ENCODE measurements at places on chromosomes 11 and 22. TPM values are rescaled to one million over a fixed set of nuclear protein-coding genes. Genes with fewer than 3 reads are reported as not detected.

- no peak for DNase-seq
Observed at GRCh38 chr11:115085461-115086210, 407.3 kb downstream of the NXPE2 start.

DNA sequence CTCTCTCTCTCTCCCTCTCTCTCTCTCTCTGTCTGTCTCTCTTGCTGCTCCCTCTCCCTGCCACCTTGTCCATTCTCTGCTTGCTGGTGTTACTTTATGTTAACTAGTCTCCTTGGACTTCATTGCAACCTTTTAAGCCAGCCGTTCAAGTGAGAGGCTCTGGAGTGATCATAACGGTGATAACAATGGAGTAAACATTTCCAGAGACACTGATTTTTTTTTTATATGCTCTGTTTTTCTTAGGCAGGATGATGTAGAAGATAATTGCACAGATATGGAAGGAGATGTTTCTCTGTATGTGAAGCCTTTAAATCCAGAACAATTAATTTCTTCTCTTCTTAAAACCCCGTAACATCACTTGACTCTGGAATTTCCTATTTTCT, 287.7 kb downstream of the TMEM135 start:
- DNase-seq = no peak

- DNase-seq = no peak
Observed at GRCh38 chr11:14954581-14954980, 17.6 kb downstream of the CALCA start.

GRCh38 chr11:62129590-62130282, 5.9 kb downstream of the INCENP start:
- no peak for DNase-seq

- no peak for DNase-seq
Observed at GRCh38 chr11:60658409-60658808, 41.0 kb upstream of the MS4A8 start.

DNA sequence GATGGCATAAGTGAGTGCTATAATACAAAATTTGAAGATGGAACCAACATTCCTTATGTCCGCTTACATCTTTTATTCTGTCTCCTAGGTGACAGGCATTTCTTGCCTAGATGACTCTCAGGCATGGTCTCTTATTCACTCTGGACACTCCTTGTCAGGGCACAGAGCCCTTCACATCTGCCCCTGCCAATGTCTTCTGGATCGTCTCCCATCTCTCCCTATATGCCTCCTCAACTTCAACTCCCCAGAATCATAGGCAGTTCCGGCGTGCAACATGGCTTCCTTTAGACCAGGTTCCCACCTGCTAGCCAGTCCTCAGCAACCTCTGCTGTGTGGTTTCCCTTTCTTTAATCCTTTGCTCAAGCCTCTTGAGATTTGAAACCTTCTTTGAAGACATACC, 300.9 kb downstream of the TENM4 start:
- no peak for DNase-seq

DNA sequence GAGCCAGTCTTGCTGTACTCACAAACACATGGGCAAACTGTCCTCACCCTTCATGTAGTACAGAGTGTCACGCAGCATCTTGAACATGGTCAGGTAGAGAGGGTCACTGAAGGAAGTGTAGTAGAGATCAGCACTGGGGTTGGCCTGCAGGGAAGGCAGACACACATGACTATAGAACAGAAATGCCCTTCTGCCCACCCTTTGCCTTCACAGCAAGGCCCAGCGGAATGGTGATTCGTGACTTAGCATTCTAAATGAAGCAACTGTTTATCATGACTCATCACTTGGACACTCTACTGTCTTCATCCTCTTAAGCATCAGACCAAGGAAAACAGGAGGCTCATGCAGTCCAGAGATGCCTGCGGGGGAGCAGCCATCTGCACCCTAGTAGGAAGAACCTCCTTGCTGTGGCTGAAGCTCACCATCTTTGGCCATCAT, 33.4 kb downstream of the SERPIND1 start:
- peak; percentile 58 for DNase-seq

- DNase-seq = no peak
Observed at GRCh38 chr11:57332694-57333440, 2.8 kb downstream of the SSRP1 start.

DNA sequence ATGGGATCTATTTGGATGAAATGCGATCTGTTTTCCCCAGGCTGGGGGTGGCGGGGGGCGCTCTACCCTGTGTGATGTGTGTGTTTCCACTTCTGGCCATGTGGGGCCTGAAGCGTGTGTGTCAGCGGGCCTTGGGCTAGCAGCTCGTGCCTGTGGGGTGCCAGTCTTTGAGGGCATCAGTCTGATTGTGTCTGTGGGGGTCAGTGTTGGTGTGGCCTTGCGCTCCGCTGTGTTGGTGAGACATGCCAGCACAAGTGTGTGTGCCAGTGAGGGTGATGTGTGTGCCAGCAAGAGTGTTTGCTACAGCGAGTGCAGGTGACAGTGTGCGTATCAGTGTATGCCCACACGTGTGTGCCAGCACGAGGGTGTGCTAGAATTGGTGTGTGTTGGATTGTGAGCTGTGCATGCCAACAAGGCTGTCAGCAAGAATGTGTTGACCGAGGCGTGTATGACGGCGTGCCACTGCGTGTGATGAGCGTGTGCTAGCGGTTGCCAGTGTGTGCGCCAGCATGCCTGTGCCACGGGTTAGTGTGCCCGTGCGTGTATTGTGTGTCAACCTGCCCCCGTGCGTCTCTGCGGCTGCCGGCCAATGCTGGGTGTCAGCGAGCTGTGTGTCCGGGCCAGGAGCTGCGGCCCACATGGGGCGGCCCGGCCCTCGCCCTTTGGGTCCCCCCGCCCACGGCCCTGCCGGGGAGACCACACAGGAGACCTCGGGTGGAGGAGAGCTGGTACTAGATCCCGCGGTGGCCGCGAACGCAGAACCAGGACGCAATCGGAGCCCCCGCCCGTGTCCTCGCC, 519 bp downstream of the ARRB1 start:
- peak; percentile 49 for DNase-seq

GRCh38 chr22:19974268-19974861, 32.7 kb upstream of the TXNRD2 start:
- DNase-seq = peak; percentile 85

DNA sequence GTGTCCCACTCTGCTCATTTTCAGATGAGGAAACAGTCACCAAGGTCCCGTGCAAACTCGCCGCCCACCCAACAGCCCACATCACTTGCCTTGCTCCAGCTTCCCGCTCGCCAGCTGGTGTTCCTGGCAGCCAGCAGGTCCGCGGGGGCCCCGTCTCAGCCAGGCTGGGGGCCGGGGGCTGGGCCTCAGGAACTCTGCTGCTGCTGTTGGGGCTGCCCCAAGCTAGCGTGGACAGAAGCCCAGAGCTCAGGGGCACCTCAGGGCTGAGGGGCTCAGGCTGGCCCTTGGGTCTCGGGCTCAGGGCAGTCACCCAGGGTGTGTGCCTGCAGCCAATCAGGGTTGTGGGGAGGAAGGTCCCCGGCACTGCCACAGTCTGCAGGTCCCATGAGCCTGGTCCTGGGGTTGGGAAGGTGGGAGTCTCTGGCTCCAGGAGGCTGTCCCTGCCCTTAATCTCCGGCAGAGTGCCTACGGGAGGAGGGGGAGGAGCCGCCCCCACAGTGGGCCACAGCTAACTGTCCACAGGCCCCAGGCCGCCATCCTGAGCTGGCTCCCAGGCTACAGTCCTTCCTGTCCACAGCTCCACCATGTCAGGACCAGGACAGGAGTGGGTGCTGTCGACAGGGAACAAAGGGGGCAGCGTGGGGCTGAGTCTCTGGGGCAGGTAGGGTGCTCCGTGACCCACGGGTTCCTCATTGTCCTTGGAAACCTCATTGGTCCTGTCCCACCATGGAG, 65.2 kb downstream of the ARFGAP3 start:
- no peak for DNase-seq

- DNase-seq = no peak
Observed at GRCh38 chr22:39690881-39691605, 120.5 kb downstream of the CACNA1I start.

DNA sequence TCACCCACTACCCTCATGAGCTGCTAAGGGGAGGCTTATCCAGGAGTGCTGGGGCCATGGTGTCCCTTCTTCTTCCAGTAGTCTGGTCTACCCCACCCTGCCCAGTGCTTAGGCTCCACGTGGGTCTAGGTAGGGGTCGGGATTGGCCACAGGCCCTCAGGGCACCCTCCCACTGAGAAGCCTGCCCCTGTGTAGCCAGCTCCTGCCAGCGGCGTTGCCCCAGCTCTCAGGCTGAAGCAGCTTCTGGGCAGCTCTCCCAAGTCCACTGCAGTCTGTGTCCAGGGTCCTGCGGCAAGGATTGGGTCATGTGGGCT, 24.0 kb upstream of the RIC3 start:
- no peak for DNase-seq

DNA sequence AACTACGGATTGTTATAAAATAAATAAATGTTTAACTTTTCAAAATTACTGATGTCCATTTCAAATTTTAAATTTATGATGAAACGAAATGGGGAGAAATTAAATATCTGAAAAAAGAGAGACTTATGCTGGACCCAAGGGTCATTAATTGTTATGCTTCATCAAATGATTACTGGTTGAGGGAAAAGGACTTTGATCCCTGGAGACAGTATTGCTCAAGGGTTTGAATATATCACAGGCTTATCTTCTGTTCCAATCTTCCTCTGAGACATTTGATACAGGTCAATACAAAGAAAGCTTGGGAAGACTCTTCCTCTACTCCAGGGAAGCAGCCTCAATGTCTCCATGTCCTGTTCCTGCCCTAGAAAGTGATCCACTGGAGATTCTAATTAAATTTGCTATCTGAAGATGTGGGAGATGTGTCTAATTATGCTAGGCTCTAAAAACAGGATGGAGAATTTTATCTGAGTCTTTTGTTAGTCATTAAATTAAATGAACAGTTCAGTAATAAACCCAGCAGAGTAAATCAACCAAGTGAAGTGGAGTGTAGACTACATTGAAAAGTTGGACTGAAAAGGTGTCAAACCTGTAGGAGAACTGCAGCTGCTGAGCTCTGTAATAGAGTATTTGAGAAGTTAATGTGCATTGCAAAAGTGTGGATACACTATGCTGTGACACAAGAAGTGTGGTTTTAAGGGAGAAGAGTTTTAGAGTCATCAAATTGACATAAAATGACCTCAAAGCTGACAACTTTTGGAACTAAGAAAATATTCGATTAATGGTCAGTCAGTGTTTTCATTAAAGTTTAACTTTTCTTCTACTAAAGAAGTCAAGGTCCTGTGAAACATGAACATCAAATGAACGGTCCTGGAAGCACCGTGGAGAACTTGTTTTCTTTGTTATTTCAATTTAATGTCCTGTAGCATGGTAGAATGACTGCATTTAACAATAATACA, 623.7 kb upstream of the CCDC90B start:
- no peak for DNase-seq

- DNase-seq = peak; percentile 96
Observed at GRCh38 chr11:66592457-66593302, at the start of the genes CCDC87 and CCS. Gene CCDC87 (minus strand): TSS chr11:66593063. CDS start chr11:66593015, 48 bp downstream. Gene CCS (plus strand): TSS chr11:66593185. CDS start chr11:66593262, 77 bp downstream.

DNA sequence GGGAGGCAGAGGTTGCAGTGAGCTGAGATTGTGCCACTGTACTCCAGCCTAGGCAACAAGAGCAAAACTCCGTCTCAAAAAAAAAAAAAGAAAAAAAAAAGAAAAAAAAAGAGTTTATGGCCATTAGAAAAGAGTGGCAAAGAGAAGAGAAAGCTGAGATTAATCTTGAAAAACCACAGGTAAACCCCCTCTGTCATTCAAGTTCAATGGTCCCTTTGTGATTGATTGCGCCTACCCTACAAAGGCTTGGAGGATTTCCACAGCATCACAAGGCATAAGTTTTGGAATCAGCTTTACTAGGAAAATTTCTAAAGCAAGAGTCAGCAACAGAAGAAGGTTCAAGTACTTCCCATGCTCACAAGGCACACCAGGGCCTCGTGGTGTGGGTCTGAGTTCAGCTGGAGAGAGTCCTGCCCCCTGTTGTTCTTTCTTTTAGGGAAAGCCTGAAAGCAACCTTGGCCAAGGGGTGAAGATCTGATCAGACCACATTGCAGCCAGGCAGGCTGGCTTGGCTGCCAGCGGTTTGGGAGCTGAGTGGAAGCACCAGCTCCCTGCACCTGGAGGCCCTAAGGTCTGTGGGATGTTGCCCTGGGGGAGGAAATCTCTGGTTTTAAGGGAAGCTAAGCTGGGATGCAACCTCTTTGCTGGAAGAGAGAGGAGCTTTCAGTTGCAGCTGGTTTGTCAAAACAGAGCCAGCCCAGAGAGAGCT, 41.8 kb downstream of the SLN start:
- no peak for DNase-seq

DNA sequence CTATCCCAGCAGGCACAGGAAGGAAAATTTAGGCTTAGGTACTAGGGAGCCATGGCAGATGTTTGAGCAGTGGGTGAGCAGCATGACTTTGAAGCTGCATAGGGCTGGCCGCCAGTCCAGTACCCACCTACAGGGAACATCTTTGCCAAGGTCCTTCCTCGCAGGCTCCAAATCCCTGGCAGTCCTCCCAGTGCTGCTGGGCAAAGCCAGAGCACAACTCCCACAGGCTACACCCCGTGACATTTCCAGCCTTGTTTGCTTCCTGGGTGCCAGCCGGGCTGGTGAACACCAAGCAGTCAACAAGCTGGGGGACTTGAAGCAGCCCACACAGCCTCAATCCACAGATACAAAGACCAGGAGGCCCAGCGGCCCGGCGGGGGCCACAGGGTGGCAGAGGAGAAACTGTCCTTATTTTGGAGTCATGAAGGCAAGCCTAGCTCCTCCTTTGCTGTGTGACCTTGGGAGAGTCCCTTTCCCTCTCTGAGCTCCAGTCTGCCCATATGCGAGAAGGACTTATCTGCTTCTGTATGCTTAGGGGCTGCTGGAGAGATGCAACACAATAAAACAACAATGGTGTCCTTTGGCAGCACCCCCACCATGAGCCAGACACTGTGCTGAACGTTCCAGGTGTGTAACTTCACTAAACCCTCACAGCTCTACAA, 28.0 kb downstream of the TPST2 start:
- DNase-seq = no peak

- no peak for DNase-seq
Observed at GRCh38 chr22:32542677-32543357, 68.2 kb downstream of the FBXO7 start.

DNA sequence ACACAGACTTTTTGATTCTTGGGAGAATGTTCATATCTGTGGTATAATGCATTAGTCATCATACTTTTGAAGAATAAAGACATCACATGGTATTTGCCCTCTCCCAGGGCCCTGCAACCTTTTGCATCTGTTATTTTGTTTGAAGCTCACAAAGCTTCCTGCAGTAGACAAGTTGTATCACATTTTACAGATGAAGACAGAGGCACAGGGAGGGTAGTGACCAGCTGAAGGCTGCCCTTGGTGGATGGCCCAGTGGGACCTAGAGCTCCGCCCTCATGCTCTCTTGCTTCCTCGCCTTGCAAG, 66.4 kb downstream of the UBASH3B start:
- peak; percentile 83 for DNase-seq

Gene DEFB131B
- total RNA-seq = not detected

Gene CALCA
- total RNA-seq = not detected

Gene DDI1
- total RNA-seq = not detected

Gene SLC17A6
- not detected for total RNA-seq

Gene UPK3A
- not detected for total RNA-seq

Gene ANO1
- 0.44 TPM for total RNA-seq

Gene OR8G1
- not detected for total RNA-seq

Gene OR5P2
- not detected for total RNA-seq

Gene B3GAT3
- 15.1 TPM for total RNA-seq

Gene FGF19
- not detected for total RNA-seq

Gene MYOD1
- total RNA-seq = not detected
